Spleen (tissue), 13 donors: ENCODE measurements at places on chromosomes 5 and 9.

- no peak for DNase-seq
These were observed 551.9 kb upstream of the DMAC1 start for GRCh38 chr9:8351436-8351835.

GRCh38 chr5:51881901-51882300, 498.7 kb downstream of the ISL1 start:
- no peak for DNase-seq

DNA sequence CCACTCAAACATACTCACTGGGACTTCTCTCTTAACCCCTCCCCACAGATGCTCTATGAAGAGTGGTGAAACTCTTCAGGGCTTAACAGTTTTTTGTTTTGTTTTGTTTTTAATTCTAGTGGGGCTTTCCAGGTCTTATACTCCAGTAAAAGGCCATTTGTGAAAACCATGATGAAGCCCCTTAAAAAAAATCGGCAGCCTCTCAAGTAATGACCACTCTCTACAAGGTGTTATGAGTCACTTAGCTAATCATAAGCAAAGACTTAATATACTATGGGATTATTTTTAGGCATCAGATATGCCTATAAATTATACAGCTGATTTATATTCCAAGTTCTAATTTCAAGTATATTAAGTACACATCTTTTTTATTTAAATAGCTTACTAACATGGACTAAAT, 607.9 kb downstream of the RAB3C start:
- DNase-seq: no peak

- DNase-seq: no peak
These were observed 445.9 kb downstream of the NTRK2 start for GRCh38 chr9:85115473-85115872.

GRCh38 chr9:114666401-114666800, 8.8 kb upstream of the TEX53 start:
- DNase-seq: no peak

DNA sequence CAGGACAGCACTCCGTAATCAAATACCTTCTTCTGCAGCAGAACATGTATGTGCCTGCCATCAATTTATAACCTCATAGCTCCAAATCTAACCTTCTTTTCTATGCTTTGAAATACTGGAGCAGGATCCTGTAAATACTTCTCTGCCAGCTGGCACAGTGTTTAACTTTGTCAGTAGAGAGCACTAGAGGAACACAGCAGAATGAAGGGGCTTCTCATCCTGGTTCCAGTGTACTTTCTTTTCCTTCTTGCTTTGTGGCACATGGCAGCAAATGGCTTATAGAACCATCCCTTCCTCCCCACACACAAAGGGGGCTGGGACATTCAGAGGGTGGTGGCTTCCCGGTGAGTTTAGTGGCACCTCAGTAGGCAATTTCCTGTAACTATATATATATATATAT, 3.8 kb upstream of the FBXW11 start:
- no peak for DNase-seq

GRCh38 chr5:34591723-34592122, 64.4 kb upstream of the RAI14 start:
- DNase-seq: no peak

DNA sequence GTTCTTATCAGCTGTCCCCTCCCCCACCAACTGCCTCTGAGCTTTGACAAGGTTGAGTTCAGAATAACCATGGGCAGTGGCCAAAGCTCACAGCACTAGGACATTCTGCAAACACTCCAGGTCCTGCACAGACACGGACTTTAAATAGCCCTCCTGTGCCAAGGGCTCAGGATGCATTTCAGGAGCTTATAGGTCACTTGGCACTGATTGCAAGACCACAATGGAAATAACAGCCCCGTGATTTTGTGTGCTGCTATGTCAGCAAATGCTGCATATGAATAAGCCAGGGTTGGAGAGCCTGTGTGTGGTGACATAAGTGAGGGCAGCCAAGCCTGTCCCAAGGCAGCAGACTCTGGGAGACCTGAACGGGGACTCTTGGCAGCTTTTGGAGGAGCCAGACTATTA, 150.7 kb downstream of the DMRT2 start:
- no peak for DNase-seq

GRCh38 chr5:99061299-99061698, 132.5 kb upstream of the CHD1 start:
- DNase-seq: no peak

DNA sequence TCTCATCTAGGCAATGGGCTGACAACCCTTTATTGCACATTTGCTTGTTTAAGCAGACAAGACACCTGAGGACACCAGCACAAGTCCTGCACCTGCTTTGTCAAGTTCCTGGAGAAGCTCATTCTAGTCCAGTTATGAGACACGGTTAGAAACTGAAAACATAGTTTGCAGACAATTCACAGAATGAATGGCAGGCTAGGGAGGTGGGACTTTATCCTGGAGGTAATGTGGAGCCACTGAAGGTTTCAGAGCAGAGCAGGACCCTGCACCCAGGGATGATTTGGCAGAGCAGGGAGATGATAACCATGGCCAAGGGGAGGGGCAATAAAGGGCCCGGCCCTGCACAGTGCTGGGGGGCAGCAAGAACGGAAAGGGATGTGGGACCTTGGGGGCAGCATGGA, 50.7 kb upstream of the SLC25A51 start:
- DNase-seq: no peak

- peak; percentile 42 for DNase-seq
These were observed 28.0 kb downstream of the HRH2 start for GRCh38 chr5:175685701-175686350.

- no peak for DNase-seq
These were observed 23.2 kb downstream of the MAP3K1 start for GRCh38 chr5:56838409-56839039.

GRCh38 chr9:91775011-91775707, 174.9 kb downstream of the ROR2 start:
- peak; percentile 83 for DNase-seq

DNA sequence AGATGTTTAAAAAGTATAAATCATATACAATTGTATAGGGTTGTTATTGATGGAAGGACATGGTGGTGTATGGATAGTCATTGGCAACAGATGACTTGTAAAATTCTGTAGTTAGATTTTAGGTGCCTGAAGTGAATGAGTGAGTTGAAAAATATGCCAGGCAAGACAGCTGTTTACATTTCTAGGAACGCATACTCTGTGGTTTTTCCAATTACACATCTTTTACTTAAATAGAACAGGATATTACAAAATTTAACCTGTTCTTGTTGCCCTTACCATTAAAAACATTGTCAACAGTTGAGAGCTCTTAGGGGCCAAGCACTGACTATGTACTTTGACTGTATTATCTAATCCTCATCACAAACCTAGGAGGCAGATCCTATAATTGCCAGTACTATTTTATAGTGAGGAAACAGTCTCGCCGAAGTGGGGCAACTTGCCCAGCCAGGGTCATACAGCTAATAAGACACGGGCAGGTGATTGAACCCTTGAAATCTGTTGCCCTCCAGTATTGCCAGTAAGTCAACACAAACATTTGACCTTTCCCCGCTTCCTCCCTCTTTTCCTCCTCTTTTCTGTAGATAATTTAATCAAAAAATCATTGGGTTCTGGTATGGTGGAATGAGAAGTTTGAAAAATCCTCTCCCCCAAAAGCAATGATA, 88.6 kb downstream of the MACROH2A1 start:
- no peak for DNase-seq

DNA sequence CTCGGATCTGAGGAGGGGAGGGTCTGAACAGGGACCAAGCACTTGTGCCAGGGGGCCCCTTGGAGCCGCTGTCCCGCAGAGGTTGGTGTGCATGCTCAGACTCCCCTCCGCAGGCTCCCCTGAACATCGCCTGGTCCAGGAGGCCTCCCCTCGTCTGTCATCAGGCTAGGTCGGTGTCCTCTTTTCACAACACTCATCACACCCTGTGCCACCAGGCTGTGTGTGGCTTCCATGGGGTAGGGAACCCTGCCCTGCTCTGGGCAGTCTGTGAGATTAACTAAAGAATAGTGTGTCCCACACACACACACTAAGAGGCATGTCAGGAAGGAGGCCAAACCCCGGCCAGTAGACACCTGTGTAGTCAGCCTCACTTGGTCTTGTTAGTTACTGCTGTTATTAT, 119.3 kb downstream of the C5orf15 start:
- no peak for DNase-seq

DNA sequence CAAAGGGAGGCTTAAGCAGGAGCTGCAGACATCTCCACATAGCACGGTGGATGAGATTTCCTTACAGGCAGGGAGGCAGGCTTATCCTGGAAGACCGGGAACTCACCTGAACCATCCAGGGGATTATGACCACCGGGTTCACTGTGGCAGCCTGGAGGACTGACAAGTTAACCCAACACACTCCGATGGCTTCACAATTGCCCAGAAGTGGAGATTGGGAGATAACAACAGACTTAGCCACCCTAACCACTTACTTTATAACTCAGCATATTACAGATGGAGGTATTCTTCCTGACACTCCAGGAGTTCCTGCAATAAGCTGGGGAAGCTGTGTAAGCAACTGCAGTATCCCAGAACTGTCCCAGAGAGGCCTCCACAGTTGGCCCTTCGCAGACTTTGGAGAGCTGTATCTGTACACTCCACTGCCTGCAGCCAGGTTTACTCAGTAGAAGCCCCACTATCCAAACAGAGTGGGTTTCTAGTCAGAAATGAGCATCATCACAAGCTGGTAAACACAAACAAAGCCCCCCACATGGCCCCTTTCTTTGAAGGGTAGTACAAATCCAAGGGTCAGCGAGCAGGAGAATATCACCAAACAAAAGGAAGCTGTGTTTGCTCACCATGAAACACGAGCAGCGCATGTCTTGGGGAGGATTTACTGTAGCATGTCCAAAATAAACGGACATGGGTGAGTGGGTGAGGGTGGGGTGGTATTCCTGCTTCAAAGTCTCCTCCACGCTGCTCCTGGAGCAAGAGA, 462.2 kb downstream of the RASEF start:
- DNase-seq: no peak

- DNase-seq: no peak
These were observed 19.7 kb upstream of the TRAF1 start for GRCh38 chr9:120946259-120946658.

- DNase-seq: no peak
These were observed 54.4 kb downstream of the ZNF622 start for GRCh38 chr5:16411235-16411634.

GRCh38 chr9:96655198-96655851, at the start of gene PRXL2C:
Gene PRXL2C, minus strand, starts transcription at chr9:96655317. Its CDS starts 36 bp downstream, at chr9:96655281.
- peak; percentile 94 for DNase-seq

DNA sequence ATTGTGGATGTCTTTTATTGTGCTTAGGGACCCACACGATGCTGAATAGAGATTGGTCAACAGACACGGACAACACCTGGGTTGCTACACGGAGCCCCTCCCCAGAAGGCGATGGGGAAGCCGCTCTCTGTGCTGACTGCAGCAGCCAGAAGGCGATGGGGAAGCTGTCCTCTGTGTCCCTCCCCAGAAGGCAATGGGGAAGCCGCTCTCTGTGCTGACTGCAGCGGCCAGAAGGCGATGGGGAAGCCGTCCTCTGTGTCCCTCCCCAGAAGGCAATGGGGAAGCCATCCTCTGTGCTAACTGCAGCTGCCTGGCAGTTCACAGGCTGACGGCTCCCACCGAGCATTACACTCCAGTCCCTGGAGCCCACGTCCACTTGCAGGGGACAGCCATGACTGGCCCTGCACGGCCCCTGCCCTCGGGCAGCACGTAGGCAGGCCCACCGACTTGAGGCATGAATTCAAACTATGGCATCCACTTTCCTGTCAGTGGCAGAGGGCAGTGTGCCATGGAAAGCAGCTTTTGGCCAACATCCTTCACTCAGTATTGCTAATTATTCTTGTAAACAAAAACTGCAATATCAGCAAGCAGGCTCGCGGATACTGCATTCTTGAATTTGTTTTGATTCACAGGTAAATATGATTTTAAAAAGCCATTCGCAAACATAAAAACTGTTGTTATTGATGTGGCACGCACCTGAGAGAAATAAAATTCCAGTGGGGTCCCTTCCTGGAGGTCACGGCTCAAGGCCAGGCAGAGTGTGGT, 48.1 kb upstream of the CLPTM1L start:
- DNase-seq: no peak

GRCh38 chr9:90307167-90307833, 335.3 kb downstream of the DIRAS2 start:
- no peak for DNase-seq

DNA sequence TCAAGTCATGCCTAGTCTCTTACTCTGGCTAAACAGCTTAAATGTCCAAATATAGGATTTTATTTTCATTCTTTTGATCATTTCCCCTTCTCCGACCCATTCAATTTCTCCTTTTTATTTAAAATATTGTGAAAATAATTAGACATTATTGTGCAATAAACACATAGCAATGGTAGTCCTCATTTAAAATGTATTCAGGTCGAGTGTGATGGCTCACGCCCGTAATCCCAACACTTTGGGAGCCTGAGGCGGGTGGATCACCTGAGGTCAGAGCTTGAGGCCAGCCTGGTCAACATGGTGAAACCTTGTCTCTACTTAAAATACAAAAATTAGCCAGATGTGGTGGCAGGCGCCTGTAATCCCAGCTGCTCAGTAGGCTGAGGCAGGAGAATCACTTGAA, 26.7 kb downstream of the ADAMTS6 start:
- no peak for DNase-seq

- DNase-seq: no peak
These were observed 171.2 kb upstream of the DMAC1 start for GRCh38 chr9:7970681-7971330.

- no peak for DNase-seq
These were observed 253.4 kb downstream of the ARHGAP26 start for GRCh38 chr5:143023411-143024096.

DNA sequence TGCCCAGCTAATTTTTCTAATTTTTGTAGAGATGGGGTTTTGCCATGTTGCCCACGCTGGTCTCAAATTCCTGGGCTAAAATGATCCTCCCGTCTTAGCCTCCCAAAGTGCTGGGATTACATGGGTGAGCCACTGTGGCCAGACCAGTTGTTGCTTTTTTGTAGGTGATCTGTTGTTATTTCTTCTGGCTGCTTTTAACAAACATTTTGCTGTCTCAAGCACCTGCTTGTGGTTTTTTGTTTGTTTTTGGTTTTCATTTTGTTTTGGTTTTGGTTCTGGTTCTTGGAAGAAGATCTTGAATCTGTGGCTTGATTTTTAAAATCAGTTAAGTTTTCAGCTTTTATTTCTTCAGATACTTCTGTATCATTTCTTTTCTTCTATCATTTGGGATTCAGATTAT, 21.1 kb downstream of the ERCC6L2 start:
- DNase-seq: no peak

GRCh38 chr5:143496943-143497342, 93.5 kb upstream of the NR3C1 start:
- no peak for DNase-seq

- no peak for DNase-seq
These were observed 243.0 kb downstream of the PIK3R1 start for GRCh38 chr5:68458416-68459021.
